ENCODE measurements at places on chromosomes 6 and 20.

DNA sequence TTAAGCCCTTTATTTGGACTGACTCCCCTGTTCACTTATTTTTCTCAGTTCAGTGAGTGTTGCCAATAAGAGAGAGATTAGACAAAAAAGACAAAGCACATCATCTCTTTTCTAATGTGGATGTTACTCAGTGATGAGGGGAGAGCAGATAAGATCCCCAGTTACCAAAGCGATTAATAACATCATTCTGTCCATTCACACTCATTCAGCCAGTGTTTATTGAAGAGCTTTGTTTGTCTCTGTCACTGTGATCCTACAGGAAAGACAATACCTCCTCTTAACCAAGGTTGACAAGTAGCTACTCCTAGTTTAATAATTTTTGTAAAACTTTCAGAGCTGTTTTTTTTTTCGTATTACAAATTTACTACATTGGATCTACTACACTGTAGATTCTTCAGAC lies 163.0 kb downstream of the EYA4 start:
- no peak for DNase-seq

GRCh38 chr6:164827537-164827936 lies 481.9 kb downstream of the C6orf118 start:
- no peak for DNase-seq

GRCh38 chr20:37892001-37892400 lies 10.9 kb upstream of the VSTM2L start:
- DNase-seq = no peak

DNA sequence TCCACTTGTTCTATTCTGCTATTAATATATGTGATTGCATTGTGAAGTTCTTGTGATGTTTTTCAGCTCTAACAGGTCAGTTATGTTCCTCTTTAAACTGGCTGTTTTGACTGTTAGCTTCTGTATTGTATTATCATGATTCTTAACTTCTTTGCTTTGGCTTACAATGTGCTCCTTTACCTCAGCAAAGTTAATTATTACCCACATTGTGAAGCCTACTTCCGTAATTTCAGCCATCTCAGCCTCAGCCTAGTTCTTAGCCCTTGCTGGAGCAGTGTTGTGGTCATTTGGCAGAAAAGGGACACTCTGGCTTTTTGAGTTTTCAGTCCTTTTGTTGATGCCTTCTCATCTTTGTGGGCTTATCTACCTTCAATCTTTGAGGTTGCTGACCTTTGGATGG lies 440.2 kb downstream of the TBC1D32 start:
- DNase-seq = no peak

DNA sequence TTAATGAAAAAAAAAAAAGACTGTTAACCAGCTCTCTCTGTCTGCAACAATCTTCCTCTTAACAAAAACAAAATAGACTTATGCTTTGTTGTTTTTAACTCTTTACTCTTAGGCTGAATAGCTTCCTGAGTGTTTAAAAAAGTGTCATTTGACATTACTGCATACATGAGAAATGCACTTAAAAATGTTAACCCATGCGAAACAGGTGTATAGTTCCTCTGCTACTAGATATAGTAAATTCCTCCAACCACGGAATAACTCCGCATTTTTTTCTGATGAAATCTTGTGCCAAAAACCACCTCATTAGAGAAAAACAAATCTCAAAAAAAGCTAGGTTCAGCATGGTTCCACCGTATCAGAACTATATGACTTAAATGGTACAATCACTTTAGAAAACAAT lies 426.0 kb downstream of the ADGRB3 start:
- DNase-seq = no peak

DNA sequence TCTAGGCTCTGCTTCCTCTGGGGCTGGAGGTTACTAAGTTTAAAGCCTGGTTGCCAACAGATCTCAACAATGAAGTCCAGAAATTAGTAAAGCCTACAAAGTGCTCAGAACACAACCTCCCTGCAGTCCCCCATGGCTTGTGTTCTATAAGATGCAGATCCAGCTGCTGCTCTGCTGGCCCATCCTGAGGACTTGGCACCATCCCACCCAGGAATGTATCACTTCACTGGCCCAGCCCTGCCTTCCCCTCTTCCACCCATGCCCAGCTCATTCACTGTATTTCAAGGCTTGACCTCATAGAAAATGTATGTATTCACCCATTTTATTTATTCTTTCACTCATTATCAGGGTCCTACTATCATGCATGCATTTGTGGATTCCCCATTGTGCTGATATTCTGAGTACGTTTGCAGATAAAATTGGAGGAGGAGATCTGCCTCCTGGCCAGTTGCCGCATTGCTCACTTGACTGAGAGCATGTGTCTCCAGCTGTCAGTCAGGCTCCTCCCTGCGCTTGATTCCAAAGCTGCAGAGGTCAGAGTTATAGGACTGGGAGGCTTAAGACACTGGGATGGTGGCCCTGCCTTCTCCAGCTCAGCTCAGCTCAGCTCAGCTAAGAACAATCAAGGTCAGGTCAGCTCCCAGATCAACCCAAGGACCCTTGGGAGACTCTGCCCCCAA lies 104.8 kb downstream of the MAFB start:
- DNase-seq = no peak

GRCh38 chr6:44614396-44614795 lies 226.9 kb downstream of the CDC5L start:
- DNase-seq = no peak

- DNase-seq = no peak
These were observed 56.4 kb upstream of the PHACTR2 start for GRCh38 chr6:143621159-143621873.

GRCh38 chr20:1883986-1884385 lies 11.2 kb upstream of the SIRPA start:
- DNase-seq = no peak

GRCh38 chr6:40947876-40948526 lies 91.0 kb downstream of the UNC5CL start:
- DNase-seq = no peak

DNA sequence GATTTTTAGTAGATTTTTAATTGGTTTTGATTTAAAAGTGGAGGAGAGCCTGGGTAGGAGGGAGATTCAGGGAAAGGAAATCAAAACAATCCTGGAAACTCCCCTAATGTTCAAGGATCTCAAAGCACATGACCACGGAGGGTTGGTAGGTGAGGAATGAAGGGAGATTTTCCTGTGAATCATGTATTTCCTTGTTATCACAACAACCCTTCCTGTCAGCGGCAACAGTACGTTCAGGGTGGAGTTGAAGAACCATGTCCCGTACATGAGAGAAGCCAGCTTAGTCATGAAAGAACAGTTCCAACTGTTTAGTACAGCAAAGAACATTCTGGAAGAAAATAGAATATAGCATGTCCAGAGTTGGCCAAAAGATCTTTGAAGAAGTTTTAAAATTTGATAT lies 79.4 kb upstream of the SCAF8 start:
- DNase-seq = no peak

DNA sequence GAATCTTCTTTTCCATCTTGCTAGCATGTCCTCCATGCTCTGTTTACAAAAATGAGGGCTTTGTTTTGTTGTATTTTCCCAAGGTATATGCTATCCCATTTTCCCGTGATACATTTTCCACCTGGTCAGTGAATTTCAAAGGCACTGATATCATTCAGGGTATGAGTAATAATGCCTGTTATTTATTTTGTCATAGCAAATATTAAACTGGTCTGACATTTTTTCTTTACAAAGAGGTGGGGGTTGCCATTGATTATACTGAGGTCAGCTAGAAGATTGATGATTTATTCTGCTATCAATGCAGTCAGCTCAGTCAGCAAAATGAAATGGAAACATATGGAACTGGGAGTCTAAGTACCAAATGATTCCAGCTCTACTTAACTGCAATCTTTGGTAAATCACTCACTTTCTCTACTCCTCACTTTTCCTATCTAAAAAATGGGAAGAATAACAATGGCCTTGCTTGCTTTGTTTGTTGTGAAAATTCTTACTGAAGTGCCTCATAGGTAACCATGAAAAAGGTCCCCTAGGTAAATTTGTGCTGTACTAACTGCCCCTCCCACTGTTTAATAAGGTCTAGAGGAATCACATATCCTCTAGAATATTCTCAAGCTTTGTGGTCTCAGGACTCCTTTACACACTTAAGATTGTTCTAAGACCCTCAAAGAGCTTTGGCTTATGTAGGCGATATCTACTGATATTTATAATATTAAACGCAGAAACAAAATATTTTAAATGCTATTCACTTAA lies 64.0 kb downstream of the ARHGAP18 start:
- no peak for DNase-seq

GRCh38 chr20:25272223-25273000 lies 24.5 kb downstream of the PYGB start:
- DNase-seq = no peak

DNA sequence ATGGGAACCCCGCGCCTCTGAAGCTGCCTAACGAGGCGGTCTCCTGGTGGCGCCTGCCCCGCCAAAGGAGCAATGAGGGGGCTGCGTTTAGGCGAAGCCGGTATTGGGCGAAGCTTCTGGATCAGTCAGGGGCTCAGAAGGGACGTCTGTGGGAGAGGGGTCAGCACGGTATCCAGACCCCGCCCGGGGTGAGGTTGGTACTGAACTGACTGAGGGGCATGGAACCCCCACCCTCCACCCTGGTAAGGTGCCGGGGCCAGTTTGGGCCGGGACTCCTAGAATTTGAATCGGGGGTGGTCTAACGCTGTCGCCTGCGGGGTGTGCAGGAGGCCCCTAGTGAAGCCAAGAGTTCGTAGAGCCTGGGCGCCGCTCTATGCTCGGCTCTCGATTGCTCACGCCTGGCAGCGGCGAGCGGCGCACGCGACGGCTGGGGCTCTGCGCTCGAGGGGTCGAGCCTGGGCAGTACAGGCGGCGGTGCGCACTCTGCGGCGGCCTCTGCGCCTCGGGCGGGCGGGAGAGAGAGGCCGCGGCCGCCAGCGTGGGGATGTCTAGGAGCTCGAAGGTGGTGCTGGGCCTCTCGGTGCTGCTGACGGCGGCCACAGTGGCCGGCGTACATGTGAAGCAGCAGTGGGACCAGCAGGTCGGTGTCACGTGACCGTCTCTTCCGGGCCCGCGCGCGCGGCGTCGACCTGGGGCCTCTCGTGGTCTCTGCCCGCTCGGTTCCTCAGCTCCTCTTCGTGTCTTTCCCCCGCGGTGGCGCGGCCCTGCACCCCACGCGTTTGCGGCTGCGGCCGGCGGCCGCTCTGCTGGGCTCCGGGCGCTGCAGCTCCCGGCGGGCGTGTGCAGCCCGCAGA lies at the start of the genes KAT14 and PET117:
TSS of gene KAT14 (plus strand) at position 452 of the 854 bp plus-strand sequence. CDS start 4,798 bp downstream, outside the sequence.
TSS of gene PET117 (plus strand) at position 452 of the 854 bp plus-strand sequence. CDS start at position 545, 93 bp downstream.
- DNase-seq = peak; percentile 93

- DNase-seq = no peak
These were observed 193.1 kb upstream of the ARG1 start for GRCh38 chr6:131379948-131380347.
